Uterine smooth muscle cell (primary cell): ENCODE measurements at places on chromosomes 11 and 22. TPM values are rescaled to one million over a fixed set of nuclear protein-coding genes. Genes with fewer than 3 reads are reported as not detected.

SYT13 gene
- total RNA-seq: not detected in 2 replicates

CCDC73 gene
- total RNA-seq: under 0.01 TPM in 1 of 2 replicates, not detected in the other

PARVA gene
- total RNA-seq: 19.3 and 35.7 TPM in 2 replicates

SERPING1 gene
- 4.3 and 9.6 TPM in 2 replicates for total RNA-seq

PNPLA2 gene
- 19.1 and 24.9 TPM in 2 replicates for total RNA-seq

SEC14L6 gene
- total RNA-seq: 1.4 and 1.7 TPM in 2 replicates

RBMXL2 gene
- total RNA-seq: 0.11 and 0.25 TPM in 2 replicates

MCAT gene
- 15.2 and 16.3 TPM in 2 replicates for total RNA-seq

DBX1 gene
- not detected in 2 replicates for total RNA-seq

LGALS1 gene
- 8,521 and 11,768 TPM in 2 replicates for total RNA-seq

TRIM34 gene
- 10.1 and 12.6 TPM in 2 replicates for total RNA-seq

TYR gene
- total RNA-seq: not detected in 2 replicates

CD248 gene
- total RNA-seq: 97.4 and 103 TPM in 2 replicates

CECR2 gene
- total RNA-seq: 0.11 and 0.37 TPM in 2 replicates

TMEM86A gene
- 0.11 and 0.25 TPM in 2 replicates for total RNA-seq

C22orf31 gene
- total RNA-seq: not detected in 2 replicates

TREH gene
- total RNA-seq: under 0.01 TPM in 1 of 2 replicates, not detected in the other

KRTAP5-2 gene
- not detected in 2 replicates for total RNA-seq

VWCE gene
- 0.11 and 0.62 TPM in 2 replicates for total RNA-seq

SAAL1 gene
- 19.4 and 32.3 TPM in 2 replicates for total RNA-seq

SLC5A1 gene
- total RNA-seq: not detected in 2 replicates

VPREB1 gene
- total RNA-seq: not detected in 2 replicates

GGTLC2 gene
- not detected in 2 replicates for total RNA-seq

OR5A1 gene
- total RNA-seq: not detected in 2 replicates

SCGB1A1 gene
- not detected in 2 replicates for total RNA-seq

ABCC8 gene
- total RNA-seq: not detected in 2 replicates

MRPL21 gene
- 50.6 and 89.2 TPM in 2 replicates for total RNA-seq

TMEM45B gene
- total RNA-seq: not detected in 2 replicates

GRAP2 gene
- not detected in 2 replicates for total RNA-seq

DNAJB13 gene
- total RNA-seq: not detected in 2 replicates

OR8G1 gene
- not detected in 2 replicates for total RNA-seq

ELFN2 gene
- total RNA-seq: 0.25 and 1.00 TPM in 2 replicates

MS4A12 gene
- not detected in 2 replicates for total RNA-seq

MUC15 gene
- not detected in 2 replicates for total RNA-seq

SCGB1C1 gene
- not detected in 2 replicates for total RNA-seq

OTOG gene
- not detected in 2 replicates for total RNA-seq

ROBO4 gene
- total RNA-seq: 1.1 and 3.0 TPM in 2 replicates

ACRV1 gene
- not detected in 2 replicates for total RNA-seq

RRP7A gene
- 33.4 and 50.6 TPM in 2 replicates for total RNA-seq

SYT8 gene
- total RNA-seq: not detected in 2 replicates

BTBD10 gene
- 72.4 and 84.1 TPM in 2 replicates for total RNA-seq

FAM227A gene
- total RNA-seq: 1.3 and 2.4 TPM in 2 replicates

TENM4 gene
- total RNA-seq: 39.2 and 51.9 TPM in 2 replicates
